ENCODE measurements at places on chromosomes 3 and 15.

GRCh38 chr3:122409446-122409845 is 6.4 kb downstream of the WDR5B start:
- DNase-seq: no peak

- no peak for DNase-seq
Observed at GRCh38 chr3:193915099-193915498, 220.8 kb upstream of the HES1 start.

- no peak for DNase-seq
Observed at GRCh38 chr3:101827211-101828174, 21.8 kb upstream of the NFKBIZ start.

DNA sequence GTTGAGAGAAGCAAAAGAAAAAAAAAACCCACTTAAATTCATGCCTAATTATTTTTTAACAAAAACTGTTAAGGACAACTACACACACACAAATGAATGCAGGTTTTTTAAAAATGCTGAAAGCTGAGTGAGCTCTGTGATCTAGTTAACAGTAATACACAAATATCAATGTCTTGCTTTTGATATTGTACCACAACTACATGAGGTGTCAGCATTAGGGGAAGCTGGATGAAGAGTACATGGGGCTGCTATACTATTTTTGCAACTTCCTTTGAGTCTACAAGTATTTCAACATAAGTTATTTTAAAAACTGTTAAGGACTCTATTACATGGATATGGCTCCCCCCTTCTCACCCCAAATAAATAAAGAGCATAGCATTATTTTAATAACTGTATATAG is 44.7 kb downstream of the SUCLG2 start:
- DNase-seq: no peak

DNA sequence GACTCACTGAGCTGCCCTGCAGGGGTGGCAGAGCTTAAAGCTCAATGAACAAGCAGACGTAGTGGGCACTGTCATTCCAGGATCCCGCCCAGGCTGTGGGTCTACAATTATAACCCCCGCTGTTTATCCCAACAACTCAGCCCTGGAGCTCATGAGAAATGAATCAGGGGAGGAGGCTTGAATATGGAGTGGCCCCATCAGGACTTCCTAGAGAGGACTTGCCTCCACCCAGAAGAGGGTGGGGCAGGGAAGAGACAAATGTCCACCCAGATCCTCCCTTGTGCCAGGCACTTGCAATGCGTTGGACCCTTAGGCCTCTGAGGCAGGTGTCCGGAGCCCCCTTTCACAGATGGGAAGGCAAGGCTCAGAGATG is 33.0 kb downstream of the SLC6A20 start:
- DNase-seq: no peak

GRCh38 chr3:49673715-49674496 is at the start of gene APEH:
TSS of gene APEH (plus strand) at chr3:49674351. CDS start at chr3:49674402, 51 bp downstream.
- DNase-seq: peak; percentile 98

- DNase-seq: no peak
Observed at GRCh38 chr3:43964640-43965039, 273.9 kb downstream of the ABHD5 start.

DNA sequence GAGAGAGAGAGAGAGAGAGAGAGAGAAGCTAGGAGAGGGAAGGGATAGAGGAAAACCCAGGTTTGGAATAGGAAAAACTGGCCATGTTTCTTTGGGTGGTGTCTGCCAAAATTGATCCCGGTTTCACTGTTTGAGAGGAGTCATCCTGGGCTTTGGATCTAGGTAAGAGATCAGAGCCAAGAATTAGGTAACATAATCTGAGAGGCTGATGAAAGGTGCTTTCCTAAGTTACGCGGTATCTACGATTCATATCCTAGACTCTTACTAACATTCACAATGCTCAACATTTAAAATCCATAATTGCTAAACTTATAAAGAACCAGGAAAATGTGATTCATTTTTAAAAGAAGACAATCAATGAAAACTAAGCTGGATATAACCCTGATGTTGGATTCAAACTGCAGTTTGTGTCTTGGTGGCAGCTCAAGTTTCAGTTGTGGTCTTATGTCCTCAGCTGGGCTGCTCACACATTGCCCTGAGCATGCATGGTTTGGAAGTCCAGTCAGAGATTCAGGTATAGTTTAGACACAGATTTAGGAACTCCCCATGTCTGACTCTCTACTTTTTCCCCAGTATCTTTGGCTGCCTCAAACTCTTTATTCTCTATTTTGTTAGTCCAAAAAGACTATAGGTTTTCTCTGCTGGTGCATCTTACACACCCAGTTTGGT is 42.5 kb upstream of the FMN1 start:
- DNase-seq: no peak

GRCh38 chr3:120645083-120645845 is 36.8 kb downstream of the HGD start:
- no peak for DNase-seq

DNA sequence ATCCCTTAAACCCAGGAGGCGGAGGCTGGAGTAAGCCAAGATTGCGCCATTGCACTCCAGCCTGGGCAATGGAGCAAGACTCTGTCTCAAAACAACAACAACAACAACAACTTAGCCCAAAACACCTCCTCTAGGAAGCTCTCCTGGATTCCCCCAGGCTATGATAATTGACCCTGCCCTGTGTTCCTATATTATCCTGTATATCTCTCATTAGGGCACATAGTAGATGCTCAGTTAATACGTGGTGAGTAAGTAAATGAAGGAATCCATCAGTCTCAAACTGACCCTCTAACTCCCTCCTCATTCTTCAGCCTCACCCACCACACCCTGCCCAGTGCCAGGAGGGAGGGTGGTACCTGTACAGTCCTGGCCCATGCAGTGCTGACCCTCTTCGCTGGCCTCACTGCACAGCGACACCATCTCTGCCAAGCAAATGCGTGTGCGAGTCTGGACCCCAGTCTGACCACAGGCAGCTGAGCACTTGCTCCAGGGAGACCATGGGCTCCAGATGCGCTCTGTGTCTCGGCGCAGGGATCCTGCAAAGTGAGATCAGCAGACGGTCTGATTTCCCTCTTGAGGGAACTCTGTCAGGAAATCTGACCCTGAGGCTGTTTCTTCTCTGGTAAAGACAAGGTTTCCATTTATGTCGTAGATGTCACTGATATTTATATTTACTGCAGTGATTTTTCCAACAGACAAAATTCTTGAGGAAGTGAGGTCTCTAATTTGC is 6.2 kb downstream of the CILP start:
- DNase-seq: no peak

DNA sequence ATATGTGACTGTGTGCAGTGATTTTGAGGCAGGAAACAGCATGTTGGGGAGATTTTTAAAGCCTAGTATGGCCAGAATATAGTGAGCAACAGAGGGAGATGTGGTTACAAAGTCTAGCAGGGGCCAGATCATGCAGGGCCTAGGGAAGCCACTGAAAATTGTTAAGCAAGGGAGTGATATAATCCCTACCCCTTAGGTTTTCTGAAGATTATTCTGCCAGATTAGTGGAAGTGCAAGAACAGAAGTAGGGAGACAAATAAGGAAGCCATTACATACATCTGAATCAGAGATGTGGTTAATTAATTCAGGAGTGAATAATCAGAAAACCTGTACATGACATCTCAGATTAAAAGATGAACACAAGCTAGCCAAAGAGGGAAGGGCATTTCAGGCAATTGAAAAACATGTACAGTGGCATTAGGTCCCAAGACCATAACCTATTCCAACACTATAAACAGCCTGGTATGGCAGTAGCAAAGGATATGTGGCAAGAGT is 54.8 kb downstream of the MSL2 start:
- no peak for DNase-seq

DNA sequence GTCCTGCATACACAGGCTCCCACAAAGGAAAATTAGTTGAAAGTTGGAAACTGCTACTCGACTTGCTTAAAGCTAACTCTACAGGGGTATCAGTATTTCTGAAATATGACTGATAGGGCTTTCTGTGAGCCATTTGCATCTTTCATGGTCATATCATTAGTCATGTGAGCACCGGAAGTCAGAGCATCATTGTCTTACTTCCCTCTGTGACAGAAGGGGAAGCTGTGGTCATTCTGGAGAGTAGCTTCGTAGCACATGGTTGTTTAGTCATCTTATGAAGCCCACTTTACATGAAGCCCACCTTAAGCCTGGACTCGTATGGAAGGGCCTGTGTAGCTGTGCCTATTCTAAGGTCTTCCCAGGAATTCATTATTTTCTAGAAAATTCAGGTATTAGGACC is 69.0 kb downstream of the COL6A5 start:
- no peak for DNase-seq

- DNase-seq: no peak
Observed at GRCh38 chr15:68542771-68543164, 36.0 kb upstream of the CORO2B start.

DNA sequence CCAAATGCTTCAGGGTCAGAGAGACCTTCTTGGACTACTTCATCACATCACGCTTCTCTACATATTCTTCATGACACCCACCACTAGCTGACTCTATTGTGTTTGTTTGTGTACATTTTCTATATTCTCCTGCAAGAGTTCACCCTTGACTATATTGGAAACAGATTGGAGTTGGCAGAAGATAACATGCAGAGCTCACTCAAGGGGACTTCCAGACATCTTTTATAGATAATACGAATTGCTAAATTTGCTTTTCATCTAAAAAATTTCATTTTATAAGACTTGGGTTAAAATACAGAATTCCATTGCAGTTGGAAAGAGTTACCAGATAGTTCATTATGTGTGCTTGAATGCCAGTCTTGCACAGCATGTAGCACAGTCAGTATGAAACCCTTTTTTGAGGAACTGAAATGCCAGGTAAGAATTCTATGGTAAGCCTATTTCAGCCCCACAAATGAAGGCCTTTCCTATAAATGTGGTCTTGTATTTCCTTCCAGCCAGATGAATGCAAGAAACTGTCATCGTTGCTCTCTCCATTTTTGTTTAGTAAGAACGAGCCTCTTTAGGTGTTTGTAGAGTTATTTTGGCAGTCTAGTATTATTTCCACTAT is 177.6 kb downstream of the GHSR start:
- DNase-seq: no peak

GRCh38 chr15:40807888-40808461 is 702 bp upstream of the DNAJC17 start:
- DNase-seq: no peak

GRCh38 chr3:182410051-182410450 is 383.3 kb upstream of the ATP11B start:
- no peak for DNase-seq

DNA sequence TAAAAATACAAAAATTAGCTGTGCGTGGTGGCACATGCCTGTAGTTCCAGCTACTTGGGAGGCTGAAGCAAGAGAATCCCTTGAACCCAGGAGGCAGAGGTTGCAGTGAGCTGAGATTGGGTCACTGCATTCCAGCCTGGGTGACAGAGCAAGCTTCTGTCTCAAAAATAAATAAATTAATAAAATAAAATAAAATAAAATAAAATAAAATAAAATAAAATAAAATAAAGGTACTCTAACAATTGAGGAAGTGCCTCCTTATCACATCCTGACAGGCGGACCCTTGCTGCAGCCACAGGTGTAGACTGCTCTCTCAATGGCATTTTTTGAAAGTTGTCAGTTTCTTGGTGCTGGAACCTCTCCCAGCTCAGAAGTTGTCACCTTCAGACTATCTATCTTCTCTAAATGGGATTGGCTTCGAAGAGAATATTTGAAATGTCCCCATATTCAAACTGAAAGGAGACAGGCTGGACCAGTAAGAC is 304.1 kb downstream of the RORA start:
- DNase-seq: no peak

DNA sequence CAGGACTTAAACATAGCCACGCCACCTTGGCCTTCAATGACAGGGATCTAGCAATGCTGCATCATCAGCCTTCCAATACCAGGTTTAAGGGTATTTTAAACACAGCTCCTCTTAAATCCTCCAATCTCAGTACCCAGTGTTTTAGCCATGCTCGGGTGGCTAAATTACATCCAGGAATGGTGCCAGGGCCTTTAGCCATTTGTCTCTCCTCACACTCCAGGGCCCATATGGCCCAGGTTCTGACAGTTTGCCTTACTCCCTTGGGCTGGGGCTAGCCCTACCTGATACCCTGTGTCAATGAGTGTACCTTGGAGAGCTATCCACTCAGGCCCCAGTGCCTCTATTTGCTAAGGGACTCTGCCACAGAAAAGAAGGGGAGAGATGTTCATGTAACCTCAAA is 29.4 kb downstream of the ZNF589 start:
- no peak for DNase-seq

- DNase-seq: no peak
Observed at GRCh38 chr15:84003791-84004503, 231.6 kb upstream of the GOLGA6L4 start.

DNA sequence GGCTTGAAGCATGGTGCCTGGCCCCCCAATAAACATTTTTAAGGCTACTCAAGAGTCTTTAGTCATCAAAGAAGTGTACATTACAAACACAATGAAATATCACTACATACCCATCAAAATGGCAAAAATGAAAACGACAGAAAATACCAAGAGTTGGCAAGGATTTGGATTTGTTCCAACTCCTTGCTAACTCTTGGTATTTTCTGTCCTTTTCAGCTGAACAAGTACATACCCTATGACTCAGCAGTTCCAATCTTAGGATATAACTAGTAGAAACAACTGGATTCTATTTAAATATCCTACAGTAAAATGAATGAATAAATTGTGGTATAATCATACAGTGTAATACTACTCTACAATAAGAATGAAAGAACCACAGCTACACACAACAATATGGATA is 25.1 kb upstream of the GABPB1 start:
- no peak for DNase-seq
